ENCODE measurements at places on chromosomes 16 and 17.

DNA sequence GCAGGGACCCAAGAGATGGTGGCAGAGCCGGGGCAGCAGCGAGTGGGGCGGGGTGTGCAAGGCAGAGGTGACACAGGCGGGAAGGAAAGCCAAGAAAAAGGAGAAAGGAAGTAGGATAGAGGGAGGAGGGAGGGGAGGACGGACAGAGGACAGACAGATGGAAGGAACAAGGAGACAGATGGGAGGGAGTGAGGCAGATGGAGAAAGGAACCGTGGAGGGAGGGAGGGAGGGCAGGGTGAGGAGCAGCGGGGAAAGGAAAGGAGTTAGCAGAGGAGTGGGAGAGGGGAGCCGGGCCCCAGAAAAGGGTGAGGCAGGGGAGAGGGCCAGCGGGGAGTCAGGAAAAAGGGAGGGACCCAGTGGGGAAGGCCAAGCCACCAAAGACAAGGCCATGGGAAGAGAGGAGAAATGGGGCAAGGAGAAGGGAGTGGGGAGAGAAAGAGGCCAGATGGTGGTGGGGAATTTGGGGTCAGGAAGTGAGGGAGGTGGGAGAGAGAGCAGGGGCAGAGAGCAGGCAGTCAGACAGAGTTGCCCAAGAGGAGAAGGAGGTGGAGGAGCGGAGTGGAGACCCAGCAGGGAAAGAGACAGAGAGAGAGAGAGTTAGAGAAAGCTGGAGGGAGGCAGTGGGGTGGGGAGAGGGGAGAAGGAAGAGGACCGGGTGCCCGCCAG, 13.2 kb upstream of the ASGR1 start:
- no peak for DNase-seq

DNA sequence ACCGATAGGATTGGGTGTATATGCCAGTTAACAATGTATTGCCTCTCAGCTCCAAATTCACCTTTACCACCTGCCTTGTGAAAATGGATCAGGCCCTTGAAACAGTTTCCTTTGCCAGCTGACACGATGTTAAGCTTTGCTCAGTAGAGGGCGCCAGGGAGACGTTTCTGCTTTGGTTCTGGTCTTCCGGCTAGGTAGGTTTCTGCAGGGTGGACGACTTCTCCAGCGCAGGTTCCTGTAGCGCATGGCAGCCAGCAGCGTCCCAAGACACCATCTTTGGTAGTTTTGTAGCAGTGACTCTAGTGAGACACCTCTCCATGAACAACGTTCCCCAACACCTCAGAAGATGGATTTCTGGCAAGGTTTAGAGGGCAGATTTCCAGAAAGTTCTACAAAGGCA, 24.0 kb downstream of the SYCE1L start:
- no peak for DNase-seq

DNA sequence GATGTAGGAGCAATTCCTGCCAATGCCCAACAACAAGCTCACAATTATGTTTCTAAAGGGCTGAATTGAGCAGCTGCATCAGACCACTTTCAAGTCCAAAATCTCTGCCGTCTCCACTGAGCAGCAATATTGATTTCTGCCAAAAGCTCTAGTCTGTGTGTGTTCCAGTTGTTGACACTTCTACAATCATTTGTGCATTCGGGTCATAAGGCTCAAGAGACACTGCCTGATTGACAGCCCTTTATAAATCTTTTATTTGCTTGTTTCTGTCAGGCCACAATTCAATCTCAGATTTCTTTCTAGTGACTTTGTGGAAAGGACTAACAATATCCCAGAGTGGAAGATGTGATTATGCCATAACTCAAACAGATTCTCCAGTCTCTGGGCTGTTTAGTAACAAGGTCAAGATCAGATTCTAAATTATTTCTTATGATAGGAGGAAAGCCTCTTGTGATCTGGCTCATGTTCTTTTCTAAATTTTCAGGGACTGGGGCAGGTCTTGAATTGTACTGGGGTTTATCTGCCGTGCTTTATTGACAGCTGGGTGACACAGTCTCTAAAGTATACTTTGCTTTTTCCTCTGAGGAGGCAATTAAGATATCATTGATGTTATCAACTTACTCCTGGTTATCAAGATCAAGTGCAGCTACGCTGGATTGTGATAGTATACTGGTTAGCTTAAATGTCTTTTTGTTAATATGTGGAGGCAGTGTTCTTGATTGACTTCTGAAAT, 377.1 kb downstream of the CNTNAP4 start:
- no peak for DNase-seq

DNA sequence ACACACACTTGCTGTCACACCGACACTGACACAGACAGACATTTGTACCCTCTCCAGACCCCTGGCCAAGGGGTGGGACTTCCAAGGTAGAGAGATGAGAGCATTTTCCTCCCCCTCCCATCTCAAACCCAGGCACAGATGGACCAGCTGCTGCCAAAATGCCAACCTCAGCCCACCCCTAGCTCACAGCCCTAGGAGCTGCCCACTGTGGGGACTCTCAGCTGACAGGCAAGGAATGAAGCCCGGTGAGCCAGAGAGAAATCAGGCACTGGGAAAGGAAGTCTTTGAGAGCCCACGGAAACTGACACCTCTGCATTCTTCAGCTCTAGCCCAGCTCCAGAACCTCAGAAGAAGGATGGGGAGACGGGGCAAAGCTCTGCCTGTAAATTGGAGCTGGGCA, 2.8 kb downstream of the ETV4 start:
- no peak for DNase-seq

GRCh38 chr17:21210411-21211076, 3.4 kb downstream of the TMEM11 start:
- DNase-seq = peak; percentile 78

GRCh38 chr17:40317880-40318829, 9.2 kb downstream of the RARA start:
- DNase-seq = peak; percentile 95

Data from KBM-7 (cell line).